ENCODE measurements at places on chromosomes 7 and 10.

DNA sequence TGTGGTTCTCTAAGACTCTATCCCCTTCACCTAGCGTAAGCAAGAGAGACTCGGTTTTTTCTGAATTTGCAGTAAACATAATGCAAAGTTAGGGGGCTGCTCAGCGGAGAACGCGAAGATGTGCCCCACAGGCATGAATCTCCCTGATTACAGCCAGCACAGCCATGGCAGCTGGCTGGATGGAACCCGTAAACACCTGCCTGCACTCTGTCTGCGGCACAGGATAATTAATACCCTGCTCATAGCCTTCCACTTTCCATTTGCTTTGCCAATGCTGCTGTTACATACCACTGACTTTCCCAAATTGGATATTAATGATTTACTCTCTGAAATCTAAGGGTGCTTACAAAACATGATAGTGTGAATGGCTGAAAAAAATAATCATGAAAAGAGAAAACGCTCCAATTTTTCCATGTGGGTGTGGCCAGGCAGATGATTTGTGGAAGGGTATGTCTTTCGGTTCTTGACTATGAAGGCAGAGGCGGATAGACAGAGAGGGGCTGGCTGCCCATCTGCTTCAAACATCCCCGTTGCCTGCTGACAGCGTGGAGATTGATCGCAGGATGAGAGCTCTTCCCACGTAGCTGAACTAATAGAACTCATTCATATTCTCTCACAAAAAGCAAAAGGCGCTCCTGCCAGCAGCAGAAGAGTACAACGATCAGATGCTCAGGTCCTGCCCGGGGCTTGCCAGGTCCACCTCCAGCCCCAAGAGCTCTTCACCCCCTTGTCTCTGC, 193.2 kb upstream of the GHITM start:
- DNase-seq, result no peak

- DNase-seq, result no peak
These were observed 90.7 kb downstream of the GNAI1 start for GRCh38 chr7:80225361-80225760.

DNA sequence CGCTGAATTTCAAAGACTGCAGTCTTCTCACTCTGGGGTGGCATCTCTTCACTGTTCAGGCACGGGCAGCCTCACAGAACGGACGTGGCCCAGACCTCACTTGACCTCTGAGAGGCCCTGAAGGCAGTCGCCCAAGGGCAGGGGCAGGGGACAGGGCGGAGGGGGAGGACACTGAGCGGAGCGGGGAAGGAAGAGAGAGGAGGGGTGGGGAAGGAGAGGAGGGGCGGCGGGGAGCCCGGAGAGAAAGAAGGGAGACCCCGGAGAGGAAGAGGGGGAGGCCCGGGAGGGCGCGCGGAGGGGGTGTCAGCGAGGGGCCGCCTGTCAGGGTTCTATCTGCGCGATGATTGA, 58.7 kb upstream of the COMTD1 start:
- DNase-seq, result no peak

- no peak for DNase-seq
These were observed 11.4 kb upstream of the NACAD start for GRCh38 chr7:45099891-45100760.

- no peak for DNase-seq
These were observed 7.4 kb upstream of the RRP12 start for GRCh38 chr10:97408496-97408992.

- DNase-seq, result no peak
These were observed 1165.4 kb downstream of the XPNPEP1 start for GRCh38 chr10:108757946-108758345.

DNA sequence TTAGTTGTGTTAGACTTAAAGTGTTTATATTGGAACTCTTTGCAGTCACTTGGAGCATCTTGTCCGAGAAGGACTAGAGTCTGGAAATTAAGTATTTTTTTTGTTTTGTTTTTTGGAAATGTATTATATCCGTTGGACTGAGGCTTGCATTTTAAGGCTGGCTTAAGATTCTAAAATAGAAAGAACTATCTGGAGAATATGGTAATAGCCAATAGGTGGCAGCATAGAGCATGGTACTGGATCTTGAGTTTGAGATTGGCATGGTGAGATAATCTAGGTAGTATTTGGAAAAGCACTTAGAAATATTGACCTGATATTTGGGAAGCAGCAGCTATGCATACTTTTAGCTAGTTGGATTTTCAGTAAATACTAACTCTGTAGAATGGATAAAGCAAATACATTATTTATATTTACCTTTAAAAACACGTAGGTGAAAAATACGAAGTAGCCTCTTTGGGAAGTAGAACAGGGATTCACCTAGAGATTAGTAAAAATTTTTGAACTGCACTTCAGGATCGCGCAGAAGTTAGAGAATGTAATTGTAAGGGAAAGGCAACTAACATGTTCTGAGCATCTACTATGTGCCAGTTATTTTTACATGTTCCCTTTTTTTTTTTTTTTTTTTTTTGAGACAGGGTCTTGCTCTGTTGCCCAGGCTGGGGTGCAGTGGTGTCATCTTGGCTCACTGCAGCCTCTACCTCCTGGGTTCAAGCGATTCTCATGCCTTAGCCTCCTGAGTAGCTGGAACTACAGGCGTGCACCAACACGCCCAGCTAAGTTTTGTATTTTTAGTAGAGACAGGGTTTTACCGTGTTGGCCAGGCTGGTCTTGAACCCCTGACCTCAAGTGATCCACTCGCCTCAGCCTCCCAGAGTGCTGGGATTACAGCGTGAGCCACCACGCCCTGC, 78.6 kb downstream of the LCOR start:
- DNase-seq, result no peak

DNA sequence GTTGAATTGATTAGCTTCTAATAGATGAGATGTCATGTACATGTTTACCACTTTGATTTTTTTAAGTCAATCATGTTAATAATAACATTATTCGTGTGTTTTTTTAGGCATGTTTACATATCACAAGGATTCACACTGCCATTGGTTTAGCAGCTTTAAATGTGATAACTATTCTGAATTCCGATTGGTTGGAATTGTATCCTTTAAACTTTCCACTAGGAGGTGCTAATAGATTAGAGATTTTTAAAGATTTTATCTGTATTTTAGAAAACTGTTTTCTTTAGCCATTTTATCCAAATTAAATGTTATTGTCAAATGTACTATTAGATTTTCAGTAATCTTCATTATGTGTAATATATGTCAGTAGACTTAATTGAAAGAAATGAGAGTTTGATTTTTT, 83.2 kb downstream of the HECTD2 start:
- DNase-seq, result no peak

GRCh38 chr7:94128072-94128471, 123.9 kb upstream of the BET1 start:
- DNase-seq, result no peak

GRCh38 chr7:35251606-35252310, 2.1 kb downstream of the TBX20 start:
- no peak for DNase-seq

- no peak for DNase-seq
These were observed 35.3 kb downstream of the PLPP4 start for GRCh38 chr10:120492346-120492745.

DNA sequence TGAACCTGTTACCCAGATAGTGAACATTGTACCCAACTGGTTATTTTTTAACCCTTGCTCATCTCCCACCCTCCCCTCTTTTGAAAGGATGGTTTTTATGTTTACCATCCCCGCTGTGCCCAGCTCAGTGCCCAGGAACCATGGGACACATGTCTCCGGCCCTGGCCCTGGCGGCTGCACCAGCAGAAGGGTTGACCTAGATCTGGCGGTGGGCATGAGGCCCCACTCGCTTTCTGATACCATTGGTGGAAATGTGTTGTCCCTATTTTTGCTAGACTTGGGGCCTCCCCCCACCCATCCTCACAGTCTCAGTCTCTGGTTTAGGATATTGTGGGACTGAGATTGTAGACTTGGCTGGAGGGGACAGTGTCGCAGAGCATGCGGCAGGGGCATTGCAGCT, 11.9 kb downstream of the PFKFB3 start:
- DNase-seq, result no peak

DNA sequence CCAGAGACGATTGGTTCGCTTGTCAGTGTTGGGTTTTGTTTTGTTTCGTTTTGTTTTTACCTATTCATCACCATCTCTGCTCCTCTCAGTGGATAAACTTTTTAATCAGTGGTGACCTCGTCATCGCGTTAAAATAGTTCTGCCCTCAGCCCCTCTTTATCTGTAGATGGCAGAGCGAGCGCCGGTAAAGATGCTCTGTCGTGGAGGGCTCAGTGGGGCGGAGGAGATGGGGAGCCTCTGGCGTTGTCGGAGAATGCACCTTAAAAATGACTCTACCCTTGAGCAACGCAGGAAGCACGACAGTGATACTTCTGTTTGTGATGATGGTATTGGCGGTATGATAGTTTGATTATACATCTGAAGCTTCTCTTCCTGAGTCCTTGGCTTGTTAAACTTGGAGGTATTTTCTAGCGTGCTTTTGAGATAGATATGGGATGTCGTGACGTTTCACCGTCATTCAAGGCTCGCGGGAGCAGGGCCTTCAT, 554 bp downstream of the CSGALNACT2 start:
- peak; percentile 68 for DNase-seq

GRCh38 chr10:110170142-110170971, 37.0 kb upstream of the MXI1 start:
- DNase-seq, result no peak

- DNase-seq, result no peak
These were observed 5.4 kb downstream of the INSIG1 start for GRCh38 chr7:155303039-155303593.

- no peak for DNase-seq
These were observed 1.5 kb downstream of the SUN1 start for GRCh38 chr7:833601-834258.

GRCh38 chr10:71804077-71804476, 30.8 kb upstream of the VSIR start:
- no peak for DNase-seq

DNA sequence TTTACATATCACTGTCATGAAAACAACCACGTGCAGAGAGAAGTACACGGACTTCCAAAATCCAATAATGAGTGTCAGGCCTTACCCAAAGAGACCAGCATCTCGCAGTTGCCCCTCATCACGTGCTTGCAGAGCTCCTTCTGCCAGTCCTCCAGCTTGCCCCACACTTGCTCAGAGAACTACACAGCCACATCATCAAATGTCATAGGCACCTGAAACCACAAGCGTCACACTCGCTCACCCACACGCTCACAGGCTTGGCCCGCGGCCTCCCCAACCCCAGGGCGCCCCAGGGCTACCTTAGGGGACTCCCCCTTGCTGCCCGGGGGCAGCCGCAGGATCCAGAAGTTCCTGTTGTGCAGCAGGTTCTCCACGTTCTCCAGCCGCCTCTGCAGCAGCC, 123.4 kb upstream of the ZNF746 start:
- peak; percentile 82 for DNase-seq

DNA sequence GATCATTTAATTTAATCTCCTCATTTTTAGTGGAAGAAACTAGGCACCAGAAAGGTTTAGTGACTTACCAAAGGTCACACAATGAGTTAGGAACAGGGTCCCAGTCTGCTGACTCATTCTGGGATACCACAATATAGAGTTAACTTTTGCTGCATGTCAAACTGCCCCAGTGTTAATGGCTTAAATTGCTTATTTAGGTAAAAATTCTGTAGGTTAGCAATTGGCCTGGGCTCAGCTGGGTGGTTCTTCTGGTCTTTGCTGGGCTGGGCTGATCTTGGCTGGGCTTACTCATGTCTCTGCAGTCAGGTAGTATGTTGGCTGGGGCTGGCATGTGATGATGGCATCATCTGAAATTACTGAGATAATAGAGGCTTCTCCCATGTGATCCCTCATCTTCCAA, 111.6 kb downstream of the EMX2 start:
- no peak for DNase-seq

- no peak for DNase-seq
These were observed 79.0 kb downstream of the TRIL start for GRCh38 chr7:28879105-28879504.

GRCh38 chr10:17113889-17114540, 15.6 kb downstream of the CUBN start:
- DNase-seq, result no peak

- peak; percentile 46 for DNase-seq
These were observed 29.2 kb upstream of the AP5Z1 start for GRCh38 chr7:4745971-4746919.

DNA sequence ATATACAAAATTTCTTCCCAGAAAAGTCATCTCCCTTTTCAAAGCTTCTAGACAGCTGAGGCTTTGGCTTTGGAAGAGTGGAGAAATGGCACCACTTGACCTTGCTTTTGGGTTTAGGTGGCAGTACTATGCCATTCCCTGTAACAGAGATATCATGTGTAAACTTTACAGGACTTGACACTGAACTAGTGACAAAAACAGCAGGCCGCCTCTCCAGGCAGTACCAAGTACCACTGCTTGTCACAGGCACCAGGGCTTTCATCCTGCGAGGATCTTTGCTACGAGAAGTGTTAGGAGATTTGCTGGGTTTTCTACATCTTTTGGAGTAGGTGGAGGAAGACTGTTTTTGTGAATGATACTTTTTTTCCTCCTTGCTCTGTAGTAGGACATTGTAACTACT, 32.6 kb upstream of the ANLN start:
- DNase-seq, result no peak

- DNase-seq, result no peak
These were observed 17.6 kb downstream of the NUP205 start for GRCh38 chr7:135575296-135575695.

GRCh38 chr10:95392681-95393164, 101.9 kb upstream of the PDLIM1 start:
- DNase-seq, result no peak

DNA sequence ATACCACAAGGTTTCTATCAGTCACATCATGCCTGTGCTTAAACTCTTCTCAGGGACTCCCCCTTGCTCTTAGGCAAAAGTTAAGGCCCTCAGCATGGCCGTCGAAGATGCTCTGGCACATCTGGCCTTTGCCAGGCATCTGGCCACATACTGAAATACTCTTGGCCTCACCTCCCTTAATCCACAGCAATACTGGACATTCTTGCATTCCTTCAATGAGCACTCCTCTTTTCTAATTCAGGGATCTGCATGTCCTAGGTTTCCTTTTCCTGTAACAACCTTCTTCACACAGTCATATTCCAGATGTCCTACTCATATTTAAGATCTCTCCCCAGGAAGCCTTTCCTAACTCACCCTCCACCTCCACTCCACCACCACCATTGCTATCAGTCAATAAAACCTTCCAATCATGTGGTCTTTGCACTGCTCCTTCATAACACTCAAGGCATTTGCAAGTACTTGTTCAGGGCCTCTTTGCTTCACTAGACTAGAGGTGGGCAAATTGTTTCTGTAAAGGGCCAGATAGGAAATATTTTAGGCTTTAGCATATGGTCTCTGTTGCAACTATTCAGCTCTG, 216.6 kb downstream of the KCNMA1 start:
- DNase-seq, result no peak

DNA sequence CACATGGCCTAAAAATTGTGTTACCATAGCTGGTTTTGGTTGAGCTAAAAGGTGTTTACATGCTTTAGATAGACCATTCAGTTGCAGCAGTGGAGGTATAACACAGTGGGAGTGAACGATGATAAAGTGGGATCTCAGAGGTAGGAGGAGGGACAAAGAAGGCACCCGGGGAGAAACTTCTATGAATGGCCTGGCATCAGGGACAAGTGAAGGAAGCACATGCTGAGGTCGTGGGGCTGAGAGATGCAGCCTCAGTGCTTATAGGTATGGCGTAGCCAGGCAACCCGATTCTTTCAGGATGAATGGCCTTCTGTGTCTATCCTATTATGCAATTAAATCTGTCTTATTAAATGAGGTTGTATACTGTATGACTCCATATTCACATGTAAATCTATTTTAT, 3.9 kb upstream of the CDK6 start:
- no peak for DNase-seq

GRCh38 chr7:38615665-38616064, 15.5 kb downstream of the AMPH start:
- no peak for DNase-seq

- no peak for DNase-seq
These were observed 10.4 kb upstream of the EIF3A start for GRCh38 chr10:119090968-119091367.

GRCh38 chr7:83301416-83301815, 138.7 kb upstream of the PCLO start:
- no peak for DNase-seq

Data from activated naive CD8-positive, alpha-beta T cell treated with anti-CD3 and anti-CD28 coated beads for 36 hours (primary cell).